ENCODE measurements at places on chromosomes 3 and 15. TPM values are rescaled to one million over a fixed set of nuclear protein-coding genes. Genes with fewer than 3 reads are reported as not detected.

Gene FAM107A
- total RNA-seq = not detected

- no peak for DNase-seq
Observed at GRCh38 chr15:87213626-87214025, 1042.9 kb downstream of the NTRK3 start.

GRCh38 chr15:70617076-70617910 lies 146.1 kb downstream of the UACA start:
- DNase-seq = no peak

GRCh38 chr3:46865031-46865507 lies 1.8 kb upstream of the MYL3 start:
- no peak for DNase-seq

DNA sequence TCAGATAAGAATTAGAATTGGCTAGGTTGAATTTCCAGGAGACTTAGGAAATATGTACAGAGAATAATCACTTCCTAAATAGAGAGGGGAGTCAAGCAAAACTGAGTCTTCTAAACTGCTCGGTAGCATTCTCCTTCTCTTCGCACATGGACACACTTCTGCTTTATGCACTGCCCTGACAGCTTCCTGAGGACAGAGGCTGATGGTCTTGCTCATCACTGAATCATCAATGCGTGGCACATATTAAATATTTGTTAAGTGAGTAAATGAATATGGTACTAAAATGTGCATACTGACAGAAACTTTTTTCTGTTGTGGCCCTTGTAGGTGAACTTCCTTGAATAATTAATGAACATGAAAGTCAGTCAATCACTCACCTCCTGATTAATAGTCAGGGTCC lies 315.5 kb downstream of the FHIT start:
- no peak for DNase-seq

Gene RTP3
- not detected for total RNA-seq

- DNase-seq = no peak
Observed at GRCh38 chr3:194087995-194088855, 47.7 kb upstream of the HES1 start.

DNA sequence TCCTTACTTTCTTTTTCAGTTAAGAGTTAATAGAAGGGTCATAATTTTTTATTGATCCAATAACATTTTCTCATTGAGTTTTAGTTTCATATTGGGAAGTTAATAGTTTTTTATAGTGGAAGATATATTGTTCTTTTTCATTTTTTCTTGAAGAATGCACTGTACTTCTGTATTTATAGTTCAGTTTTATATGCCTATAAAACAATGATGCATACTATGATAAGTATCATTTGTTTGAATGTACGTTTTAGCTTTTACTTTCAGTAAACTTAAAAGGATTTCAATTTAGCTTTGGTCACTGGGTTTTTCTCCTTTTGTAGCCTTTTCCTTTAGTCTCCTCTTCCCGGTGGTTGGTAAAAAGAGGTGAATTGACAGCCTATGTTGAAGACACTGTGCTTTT lies 98.8 kb downstream of the DHX36 start:
- no peak for DNase-seq

Gene POPDC2
- 6.6 TPM for total RNA-seq
